Frontal cortex (tissue), 4 donors: ENCODE measurements at places on chromosomes 6 and 20. TPM values are rescaled to one million over a fixed set of nuclear protein-coding genes. Genes with fewer than 3 reads are reported as not detected.

GPR6 gene
- total RNA-seq, result 7.3 TPM

ZNF335 gene
- total RNA-seq, result 12.6 TPM

LY6G6C gene
- total RNA-seq, result not detected

RNF8 gene
- total RNA-seq, result 24.1 TPM

WFDC11 gene
- not detected for total RNA-seq

C20orf202 gene
- total RNA-seq, result 0.41 TPM

SLC26A8 gene
- 5.7 TPM for total RNA-seq
